Testis (tissue), 5 donors: ENCODE measurements at places on chromosomes 3 and 15.

DNA sequence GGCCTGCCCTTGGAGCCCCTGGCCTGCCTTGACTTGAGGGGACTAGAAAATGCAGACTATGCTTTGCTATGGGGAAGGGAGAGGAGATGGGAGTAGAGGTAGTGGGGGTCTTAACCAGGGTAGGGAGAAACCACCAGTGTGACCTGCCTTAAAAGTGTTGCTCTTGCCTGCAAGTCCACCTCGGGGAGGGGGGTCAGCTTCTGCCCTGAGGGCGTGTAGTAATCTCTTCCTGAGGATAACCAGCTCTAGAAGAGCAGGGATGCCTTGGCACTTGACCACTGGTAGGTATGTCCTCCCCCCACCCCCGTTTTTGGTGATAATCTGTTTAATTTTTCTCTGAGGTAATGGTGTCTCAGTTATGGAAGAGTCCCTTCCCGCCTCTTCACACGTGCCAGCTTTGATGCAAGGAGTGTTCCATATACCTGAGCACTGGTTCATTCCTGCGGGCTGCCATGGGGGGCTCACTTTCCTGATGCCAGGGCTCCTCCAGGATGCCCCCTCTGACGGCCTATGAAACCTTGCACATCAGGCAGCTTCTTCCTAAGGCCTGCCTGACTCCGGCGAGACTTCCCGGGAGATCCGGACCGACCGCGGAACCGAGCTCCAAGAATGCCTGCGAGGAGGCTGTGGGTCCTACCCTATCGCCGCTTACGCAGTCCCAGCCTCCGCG is 780 bp upstream of the P4HTM start:
- DNase-seq = no peak

- DNase-seq = no peak
Measured at GRCh38 chr15:47398594-47398993, 318.7 kb upstream of the SEMA6D start.

DNA sequence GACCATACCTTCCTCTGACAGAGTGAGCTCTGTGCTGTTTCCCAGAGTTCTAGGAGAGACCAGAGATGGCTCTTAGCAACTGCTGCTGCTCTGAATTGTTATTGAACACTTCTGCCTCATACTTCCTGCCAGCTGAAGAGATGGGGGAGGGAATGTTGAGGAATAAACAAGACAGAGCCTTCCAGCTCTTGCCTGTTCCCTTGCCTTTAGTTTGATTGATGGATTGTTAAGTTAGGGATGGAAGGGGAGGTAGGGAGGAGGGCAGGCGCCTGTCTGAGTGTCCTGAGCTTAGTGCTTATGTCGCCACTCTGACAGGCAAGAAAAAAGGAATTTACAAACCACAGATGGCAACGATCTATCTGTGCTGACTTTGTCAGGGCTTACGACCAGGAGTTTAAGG is 42.8 kb downstream of the ZNF609 start:
- DNase-seq = no peak

- DNase-seq = no peak
Measured at GRCh38 chr3:175274474-175275218, 415.5 kb downstream of the NAALADL2 start.

DNA sequence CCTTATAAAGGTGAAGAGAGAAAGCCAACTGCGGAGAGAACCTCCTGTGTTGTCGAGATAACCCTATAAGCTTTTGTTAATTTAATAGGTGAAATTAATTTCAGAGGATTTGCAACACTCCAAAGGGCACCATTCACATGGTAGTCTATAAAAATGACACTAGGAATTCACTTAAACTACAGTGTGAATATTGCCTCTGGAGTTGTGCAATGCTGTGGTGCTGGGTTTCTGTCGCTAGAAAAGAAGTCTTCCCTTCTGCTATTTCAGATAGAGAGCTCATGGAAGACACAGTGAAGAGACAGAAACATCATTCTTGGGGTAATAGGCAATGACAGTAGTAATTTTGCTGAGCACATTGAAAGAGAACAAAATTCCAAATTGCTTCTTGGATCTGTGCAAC is 28.8 kb upstream of the PROK2 start:
- no peak for DNase-seq

DNA sequence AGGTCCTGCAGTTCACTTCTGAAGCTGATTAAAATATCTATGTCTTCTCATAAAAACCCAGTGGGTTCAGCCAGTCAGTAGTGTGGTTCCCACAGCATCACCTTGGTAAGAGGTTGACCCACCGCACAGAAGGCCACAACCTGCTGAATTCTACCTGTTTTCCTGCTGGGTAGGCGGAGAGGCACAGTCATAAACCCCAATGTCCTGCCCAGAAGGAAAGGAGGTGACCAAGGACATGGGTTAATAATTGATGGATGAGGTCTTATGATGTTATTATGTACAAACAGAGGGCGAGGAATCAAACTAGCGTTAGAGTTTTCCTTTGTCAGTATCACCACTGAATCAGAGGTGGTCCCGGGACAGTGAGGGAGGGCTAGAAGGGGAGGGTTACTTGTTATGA is 27.8 kb downstream of the CA12 start:
- no peak for DNase-seq

GRCh38 chr3:178078953-178079352 is 457.3 kb upstream of the KCNMB2 start:
- peak; percentile 52 for DNase-seq

- no peak for DNase-seq
Measured at GRCh38 chr15:51200792-51201191, 106.1 kb upstream of the TNFAIP8L3 start.

- no peak for DNase-seq
Measured at GRCh38 chr3:82054849-82055248, 293.4 kb upstream of the GBE1 start.

- DNase-seq = no peak
Measured at GRCh38 chr15:39434751-39435238, 146.1 kb upstream of the THBS1 start.

GRCh38 chr3:185807445-185808068 is 17.3 kb downstream of the IGF2BP2 start:
- no peak for DNase-seq

DNA sequence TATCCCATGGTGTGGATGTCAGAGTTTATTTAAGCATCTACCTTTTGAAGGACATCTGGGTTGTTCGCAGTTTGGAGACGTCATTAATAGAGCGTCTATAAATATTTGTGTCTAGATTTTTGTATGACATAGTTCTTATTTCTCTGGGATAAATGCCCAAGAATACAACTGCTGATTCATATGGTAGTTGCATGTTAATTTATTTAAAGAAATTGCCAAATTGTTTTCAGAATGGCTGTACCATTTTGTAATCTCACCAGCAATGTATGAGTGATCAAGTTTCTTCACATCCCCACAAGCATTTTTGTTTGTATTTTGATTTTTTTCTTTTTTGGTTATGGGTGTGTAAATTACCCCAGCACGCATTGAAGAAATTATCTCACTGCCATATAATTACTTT is 656.9 kb downstream of the NTRK3 start:
- no peak for DNase-seq

GRCh38 chr3:22980346-22980745 is 222.8 kb upstream of the UBE2E2 start:
- DNase-seq = no peak

GRCh38 chr3:151863611-151864010 is 9.8 kb upstream of the SUCNR1 start:
- DNase-seq = no peak

GRCh38 chr3:133152056-133152455 is 113.9 kb downstream of the TMEM108 start:
- DNase-seq = no peak

GRCh38 chr3:188975600-188976314 is 196.0 kb upstream of the TPRG1 start:
- peak; percentile 37 for DNase-seq
